ENCODE measurements at places on chromosomes 7 and 10. TPM values are rescaled to one million over a fixed set of nuclear protein-coding genes. Genes with fewer than 3 reads are reported as not detected.

Gene KNDC1
- total RNA-seq, result 0.50 TPM

Gene PLAU
- 9.2 TPM for total RNA-seq

Gene TAS2R5
- total RNA-seq, result 0.58 TPM

Gene CNNM1
- total RNA-seq, result 0.15 TPM

Gene LRRC27
- 3.7 TPM for total RNA-seq

Gene ADAMTS14
- total RNA-seq, result 0.53 TPM

Gene FAM25G
- total RNA-seq, result not detected

Gene OR2A1
- total RNA-seq, result not detected

Gene TRPV5
- total RNA-seq, result not detected

DNA sequence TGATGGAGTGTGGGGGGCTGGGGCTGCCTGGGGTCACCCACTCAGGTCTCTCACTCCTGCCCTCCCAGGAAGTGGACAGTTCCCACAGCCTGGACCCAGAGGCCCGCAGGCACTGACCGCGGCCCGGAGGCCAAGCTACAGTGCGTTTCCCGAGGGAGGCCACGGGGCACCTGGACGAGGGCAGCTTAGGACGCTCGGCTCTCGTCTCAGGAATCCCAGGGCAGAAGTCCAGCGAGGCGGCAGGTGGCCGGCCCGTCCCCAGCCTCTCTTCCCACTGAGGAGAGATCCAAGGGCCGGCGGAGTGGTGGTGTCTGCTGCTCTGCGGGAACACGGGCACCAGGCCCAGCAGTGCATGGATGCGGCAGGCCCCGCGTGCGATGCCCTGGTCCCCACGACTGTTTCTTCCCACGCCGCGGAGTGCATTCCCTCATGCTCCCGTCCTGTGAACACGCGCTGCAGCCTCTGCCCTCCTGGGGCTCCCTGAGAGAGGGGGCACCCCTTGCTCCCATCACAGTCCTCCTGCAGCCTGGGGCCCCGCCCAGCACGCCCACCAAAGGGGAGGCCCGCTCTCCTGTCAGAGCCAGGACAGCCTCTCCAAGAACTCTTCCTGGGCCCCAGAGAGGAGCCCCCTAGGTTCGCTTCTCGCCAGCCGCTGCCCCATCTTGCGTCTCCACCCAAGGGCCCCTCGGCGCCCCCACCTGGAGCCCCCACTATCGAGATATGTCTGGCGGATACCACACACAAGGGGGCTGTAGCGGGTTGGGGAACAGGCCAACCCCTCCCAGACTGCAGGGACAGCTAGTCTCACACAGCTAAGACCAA, 24.3 kb upstream of the GPR146 start:
- DNase-seq, result no peak

GRCh38 chr10:29324220-29324841, 35.5 kb downstream of the LYZL1 start:
- DNase-seq, result no peak

DNA sequence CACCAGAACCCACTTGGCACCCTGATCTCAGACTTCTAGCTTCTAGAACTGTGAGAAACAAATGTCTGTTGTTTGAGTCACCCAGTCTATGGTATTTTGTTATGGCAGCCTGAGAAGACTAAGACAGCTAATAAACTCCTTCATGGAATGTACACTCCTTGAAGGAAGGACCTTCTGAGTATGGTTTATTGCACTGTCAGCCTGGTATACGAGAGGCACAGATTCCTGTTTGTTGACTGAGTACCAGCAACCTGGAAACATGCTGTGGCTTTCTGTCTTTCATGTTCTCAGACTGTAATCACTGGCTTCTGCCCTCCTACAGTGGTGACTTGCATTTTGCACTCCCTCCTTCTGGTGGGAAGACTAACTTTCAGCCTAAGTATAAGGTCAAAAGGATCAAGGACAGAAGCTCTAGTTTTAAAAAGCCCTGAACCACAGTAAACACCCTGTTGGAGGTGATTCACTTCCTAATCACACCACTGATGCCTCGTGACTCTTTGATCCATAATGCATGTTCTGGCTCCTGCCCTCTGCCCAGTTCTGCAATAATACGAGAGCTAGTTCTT, 319.0 kb upstream of the NPSR1 start:
- DNase-seq, result no peak

- no peak for DNase-seq
Measured at GRCh38 chr10:27482984-27483956, 20.8 kb upstream of the RAB18 start.

DNA sequence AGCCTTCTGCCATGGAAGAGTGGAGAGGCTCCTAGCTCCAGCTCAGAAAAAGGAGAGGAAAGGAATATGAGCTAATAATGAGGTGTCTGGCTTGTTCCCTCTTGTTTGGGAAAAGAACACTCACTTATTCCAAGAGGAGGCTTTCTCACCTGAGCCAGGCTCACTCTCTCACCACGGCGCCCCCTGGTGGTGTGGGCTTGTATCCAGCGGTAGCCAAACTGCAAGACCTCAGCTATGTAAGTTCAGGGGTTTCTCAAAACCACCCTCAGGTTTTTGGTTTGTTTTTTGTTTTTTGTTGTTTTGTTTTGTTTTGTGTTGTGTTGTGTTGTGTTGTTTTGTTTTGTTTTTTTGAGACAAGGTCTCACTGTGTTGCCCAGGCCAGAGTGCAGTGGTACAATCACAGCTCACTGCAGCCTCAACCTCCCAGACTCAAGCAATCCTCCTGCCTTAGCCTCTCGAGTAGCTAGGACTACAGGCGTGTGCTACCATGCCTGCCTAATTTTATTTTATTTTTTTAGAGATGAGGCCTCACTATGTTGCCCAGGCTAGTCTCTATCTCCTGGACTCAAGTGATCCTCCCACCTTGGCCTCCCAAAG, 124.0 kb downstream of the TMEM130 start:
- peak; percentile 47 for DNase-seq

- no peak for DNase-seq
Measured at GRCh38 chr7:150962290-150962552, 15.9 kb downstream of the KCNH2 start.

GRCh38 chr10:125141860-125142484, 18.4 kb downstream of the CTBP2 start:
- peak; percentile 13 for DNase-seq

GRCh38 chr7:756928-757560, 30.0 kb upstream of the PRKAR1B start:
- DNase-seq, result no peak

GRCh38 chr7:155985518-155986250, 173.4 kb upstream of the SHH start:
- DNase-seq, result no peak

DNA sequence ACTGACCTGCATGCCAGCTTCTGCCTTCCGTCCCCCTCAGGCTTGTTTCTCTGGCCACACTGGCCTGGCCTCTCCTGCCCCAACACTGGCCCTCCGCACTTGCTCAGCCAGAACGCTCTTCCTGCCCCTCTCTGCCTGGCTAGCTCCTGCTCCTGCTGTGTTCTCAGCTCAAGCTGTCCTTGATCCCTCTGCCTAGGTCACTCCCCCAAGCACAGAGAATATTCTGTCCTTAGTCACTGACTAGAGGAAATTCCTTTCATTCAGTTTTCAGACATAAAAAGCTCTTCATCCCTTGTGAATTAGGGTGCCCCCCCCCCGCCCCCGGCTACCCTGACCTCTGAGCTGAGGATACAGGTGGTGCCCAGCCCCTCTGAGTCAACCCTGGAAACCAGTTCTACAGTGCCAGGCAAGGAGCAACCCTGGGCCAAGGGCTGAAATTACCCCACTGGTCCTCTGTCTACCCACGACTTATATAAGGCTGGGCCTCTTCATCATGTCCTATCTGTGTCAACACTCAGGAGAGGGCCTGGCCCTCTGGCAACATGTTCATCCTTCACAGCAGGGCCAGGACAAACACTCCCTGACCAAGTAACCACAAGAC, 6.6 kb upstream of the SGPL1 start:
- DNase-seq, result no peak

- DNase-seq, result no peak
Measured at GRCh38 chr10:43854007-43854406, 205.3 kb upstream of the ZNF32 start.

DNA sequence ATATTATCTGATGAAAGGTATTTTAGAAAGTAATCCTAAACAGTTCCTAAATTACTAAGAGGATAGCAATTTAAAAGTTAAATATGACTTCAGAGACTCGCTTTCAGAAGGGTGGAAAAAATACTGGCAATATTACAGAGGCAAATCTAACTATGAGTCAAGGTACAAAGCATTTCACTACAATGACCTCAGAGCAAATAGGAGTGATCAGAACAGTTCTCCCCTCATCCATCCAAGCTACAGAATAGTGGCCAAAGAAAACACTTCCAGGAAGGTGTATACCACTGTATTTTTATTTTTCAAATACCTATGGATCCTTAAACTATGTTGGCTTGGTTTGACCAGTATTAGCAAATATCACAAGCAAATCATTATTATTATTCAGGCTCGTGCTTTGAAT, 112.8 kb upstream of the ODAD2 start:
- DNase-seq, result no peak

DNA sequence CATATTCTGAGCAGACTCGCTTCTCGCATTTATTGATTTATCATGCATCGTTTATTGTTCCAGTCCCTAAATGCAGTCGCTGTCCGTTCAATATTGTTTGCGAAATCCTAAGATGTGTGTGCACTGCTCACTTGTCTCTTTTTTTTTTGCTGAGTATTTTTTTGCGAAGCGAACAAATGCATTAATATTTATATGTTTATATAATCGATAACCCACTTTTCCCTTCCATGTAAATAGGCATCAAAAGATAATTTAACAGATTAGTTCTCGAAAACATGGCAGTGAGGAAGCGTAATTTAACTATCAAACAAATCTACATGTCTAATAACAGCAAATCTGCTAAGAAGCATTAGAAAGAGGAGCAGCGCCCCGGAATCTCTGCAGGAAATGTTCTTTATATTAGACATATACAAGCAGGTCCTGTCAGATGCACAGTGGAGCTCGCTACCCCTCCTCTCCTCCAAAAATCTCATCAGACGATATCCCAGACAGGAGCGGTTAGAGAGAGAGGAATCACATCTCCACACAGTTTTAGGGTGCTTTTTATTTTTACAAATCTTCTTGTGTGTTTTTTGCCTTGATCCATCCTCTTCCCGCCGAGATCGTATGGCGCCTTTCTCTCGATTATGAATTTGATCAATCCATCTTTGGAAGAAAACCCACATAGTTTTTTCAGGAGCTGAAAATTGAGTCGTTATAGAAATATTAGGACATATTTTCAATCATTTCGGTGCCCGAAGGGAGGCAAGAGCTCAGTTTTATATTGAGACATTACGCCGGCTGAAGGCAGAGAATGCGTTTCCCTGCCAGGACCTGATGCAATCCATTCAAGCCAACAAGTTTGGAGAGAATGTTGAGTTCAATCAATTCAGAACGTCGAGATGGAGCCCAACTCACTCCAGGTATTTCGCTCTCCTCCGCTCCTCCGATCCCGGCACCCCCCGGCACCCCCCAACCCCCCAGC, at the start of gene ARID5B:
Gene ARID5B, plus strand, starts transcription at position 871 of the 964 bp plus-strand sequence. Its CDS starts 11 bp downstream, at position 882.
- peak; percentile 45 for DNase-seq

- no peak for DNase-seq
Measured at GRCh38 chr10:60809157-60809556, 30.9 kb downstream of the CDK1 start.

DNA sequence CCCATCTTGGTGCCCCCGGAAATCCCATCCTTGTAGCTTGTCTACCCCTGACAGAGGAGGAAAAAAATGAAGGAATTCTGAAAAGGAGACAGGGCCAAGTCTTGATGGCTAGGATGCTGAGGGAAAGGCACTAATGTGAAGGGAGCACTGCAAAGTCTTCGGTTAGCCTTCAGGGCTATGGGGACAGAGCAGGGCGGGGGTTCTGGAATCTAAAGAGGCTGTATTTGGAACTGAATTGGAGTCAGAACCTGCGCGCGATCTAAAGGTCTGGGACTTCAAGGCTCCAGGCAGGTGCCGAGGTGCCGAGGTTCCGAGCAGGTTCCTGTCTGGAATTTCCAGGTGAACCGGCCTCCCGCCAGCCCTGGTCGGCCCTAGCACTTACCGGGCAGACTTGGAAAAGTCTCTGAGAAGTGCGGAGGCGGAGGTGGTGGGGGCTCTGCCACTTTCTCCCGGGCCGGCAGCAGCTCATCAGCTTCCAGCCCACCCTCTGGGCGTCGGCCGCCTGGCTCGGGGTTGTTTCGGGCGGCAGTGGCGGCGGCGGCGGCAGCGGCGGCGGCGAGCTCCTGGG, 781 bp downstream of the GBX1 start:
- DNase-seq, result no peak

DNA sequence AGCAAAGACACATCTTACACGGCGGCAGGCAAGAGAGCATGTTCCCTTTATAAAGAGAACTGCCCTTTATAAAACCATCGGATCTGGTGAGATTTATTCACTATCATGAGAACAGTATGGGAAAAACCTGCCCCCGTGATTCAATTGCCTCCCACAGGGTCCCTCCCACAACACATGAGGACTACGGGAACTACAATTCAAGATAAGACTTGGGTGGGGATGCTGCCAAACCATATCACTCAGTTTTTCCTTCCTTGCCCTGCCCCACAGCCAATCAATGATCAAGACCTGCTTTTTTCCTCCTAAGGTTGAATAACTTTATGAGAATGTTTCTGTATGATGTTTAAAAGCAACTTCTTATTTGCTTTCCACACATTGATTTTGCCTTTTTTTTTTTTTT, 3.1 kb upstream of the PTPRE start:
- no peak for DNase-seq

DNA sequence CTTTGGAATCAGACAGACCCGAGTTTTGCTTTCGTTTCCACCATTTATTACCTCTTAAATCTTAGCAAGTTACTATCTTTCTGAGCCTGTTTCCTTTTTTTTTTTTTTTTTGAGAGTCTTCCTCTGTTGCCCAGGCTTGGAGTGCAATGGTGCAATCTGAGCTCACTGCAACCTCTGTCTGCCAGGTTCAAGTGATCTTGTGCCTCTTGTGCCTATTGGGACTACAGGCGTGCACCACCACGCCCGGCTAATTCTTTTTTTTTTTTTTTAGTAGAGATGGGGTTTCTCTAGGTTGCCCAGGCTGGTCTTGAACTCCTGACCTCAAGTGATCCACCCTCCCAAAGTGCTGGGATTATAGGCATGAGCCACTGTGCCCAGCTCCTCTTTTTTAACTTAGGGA, 79.5 kb upstream of the LRRC17 start:
- DNase-seq, result no peak

GRCh38 chr7:128989961-128990360, 52.2 kb downstream of the IRF5 start:
- no peak for DNase-seq

DNA sequence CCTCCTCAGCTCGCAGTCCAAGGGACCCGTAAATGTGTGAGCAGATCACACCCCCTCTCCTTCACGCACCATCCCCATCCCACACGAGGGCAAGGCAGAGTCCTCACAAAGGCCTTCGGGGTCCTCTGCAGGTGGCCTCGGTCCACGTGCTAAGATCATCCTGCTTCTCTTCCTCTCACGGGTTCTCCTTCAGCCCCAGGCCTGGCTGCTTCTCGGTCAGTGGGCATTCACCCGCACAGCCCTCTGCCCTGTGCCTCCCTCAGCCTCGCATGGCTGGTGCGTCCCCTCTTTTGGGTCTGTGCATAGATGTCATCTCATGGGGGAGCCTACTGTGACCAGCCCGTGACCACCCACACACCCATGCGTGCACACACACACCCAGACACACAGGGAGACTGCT, 17.3 kb upstream of the FOXL3 start:
- DNase-seq, result no peak

Data from left cardiac atrium (tissue), 4 donors.